ENCODE measurements at places on chromosomes 2 and 18. TPM values are rescaled to one million over a fixed set of nuclear protein-coding genes. Genes with fewer than 3 reads are reported as not detected.

Gene CCL20
- not detected for polyA plus RNA-seq

Gene DQX1
- polyA plus RNA-seq = 0.78 TPM

Gene INHBB
- polyA plus RNA-seq = 0.10 TPM

Gene LMAN1
- 50.3 TPM for polyA plus RNA-seq

Gene GPR155
- polyA plus RNA-seq = 5.7 TPM

Gene IL1A
- polyA plus RNA-seq = 0.14 TPM

Gene NOP58
- polyA plus RNA-seq = 170 TPM

Gene TNS1
- 1.5 TPM for polyA plus RNA-seq

Gene ERLEC1
- 88.6 TPM for polyA plus RNA-seq

Gene MC2R
- not detected for polyA plus RNA-seq

Gene MPPE1
- 48.3 TPM for polyA plus RNA-seq

Gene SYT4
- 167 TPM for polyA plus RNA-seq

Gene MRPL30
- polyA plus RNA-seq = 49.0 TPM

Gene HOXD8
- not detected for polyA plus RNA-seq

Gene NEU2
- not detected for polyA plus RNA-seq

Gene NT5DC4
- polyA plus RNA-seq = not detected

Gene SLC40A1
- polyA plus RNA-seq = 12.6 TPM

Gene HOXD1
- not detected for polyA plus RNA-seq

Gene C2orf78
- not detected for polyA plus RNA-seq

Gene HRH4
- 0.12 TPM for polyA plus RNA-seq

Gene FBLN7
- 0.50 TPM for polyA plus RNA-seq

Gene NGEF
- polyA plus RNA-seq = 5.2 TPM

Gene POLR1B
- polyA plus RNA-seq = 7.1 TPM

Gene KIF5C
- 515 TPM for polyA plus RNA-seq

Gene TMEM200C
- polyA plus RNA-seq = 8.2 TPM

Gene RESP18
- not detected for polyA plus RNA-seq

Gene ZSWIM2
- polyA plus RNA-seq = 0.86 TPM

Gene ERICH2
- polyA plus RNA-seq = 1.3 TPM

Gene COBLL1
- polyA plus RNA-seq = not detected

Gene SP9
- polyA plus RNA-seq = 2.5 TPM

Gene SERPINB5
- not detected for polyA plus RNA-seq

Gene COMMD1
- 69.1 TPM for polyA plus RNA-seq

Gene FOXD4L1
- polyA plus RNA-seq = 0.82 TPM

Gene MARCHF4
- 13.0 TPM for polyA plus RNA-seq

Gene IMPA2
- polyA plus RNA-seq = 3.6 TPM

Gene CAPN14
- polyA plus RNA-seq = 3.0 TPM

Gene UGT1A3
- polyA plus RNA-seq = not detected

Gene ZNG1B
- polyA plus RNA-seq = 106 TPM

Gene DIS3L2
- 20.0 TPM for polyA plus RNA-seq

Gene ERMN
- not detected for polyA plus RNA-seq

Gene NAPG
- polyA plus RNA-seq = 84.6 TPM

Gene ABCG5
- polyA plus RNA-seq = 0.38 TPM

Gene MERTK
- 0.53 TPM for polyA plus RNA-seq

Gene GALNT13
- 10.9 TPM for polyA plus RNA-seq

Gene SP3
- 57.8 TPM for polyA plus RNA-seq

Gene REG1B
- polyA plus RNA-seq = not detected

Gene G6PC2
- not detected for polyA plus RNA-seq
